G401 (cell line): ENCODE measurements at places on chromosomes 6 and 20.

DNA sequence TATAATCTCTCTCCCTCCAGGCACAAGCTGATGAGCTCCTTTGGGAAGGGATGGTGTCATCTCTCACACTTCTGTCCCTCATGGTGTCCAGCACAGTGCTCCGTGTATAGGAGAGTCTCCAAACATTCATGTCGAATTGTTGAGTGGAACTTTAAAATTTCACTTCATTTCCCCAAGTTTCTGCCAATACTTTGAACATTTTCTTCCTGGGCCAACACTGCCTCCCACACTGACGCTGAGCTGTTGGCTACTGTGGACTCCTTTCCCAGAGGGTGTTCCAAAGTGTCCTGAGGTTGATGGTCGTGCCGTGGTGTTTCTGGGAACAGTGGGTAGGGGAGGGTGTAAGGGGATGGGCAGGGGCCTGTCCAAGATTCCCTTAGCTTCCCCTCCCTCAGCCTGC is 122.7 kb downstream of the TIAM2 start:
- DNase-seq: no peak

DNA sequence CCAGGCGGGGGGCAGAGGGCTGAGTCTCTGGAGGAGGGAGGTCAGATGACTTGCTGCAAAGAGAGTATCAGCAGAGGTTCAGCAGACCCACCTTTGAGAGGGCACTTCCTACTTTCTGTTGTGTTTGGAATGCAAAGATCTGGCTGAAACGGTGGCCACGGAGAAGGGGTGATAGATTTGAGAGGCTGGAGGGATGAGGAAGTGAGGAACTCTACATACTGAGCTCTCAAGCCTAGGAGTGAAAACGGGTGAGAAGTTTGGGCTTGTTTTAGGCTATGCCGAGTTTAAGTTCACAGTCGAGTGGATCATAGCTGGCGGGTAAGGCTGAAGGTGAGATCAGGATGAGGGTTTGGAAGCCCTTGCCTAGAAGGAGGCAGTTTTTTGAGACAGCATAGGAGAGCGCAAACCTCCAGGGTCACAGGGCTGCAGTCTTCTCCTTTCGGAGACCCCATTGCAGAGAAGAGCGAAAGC is 477 bp upstream of the ITPA start:
- peak; percentile 38 for DNase-seq

DNA sequence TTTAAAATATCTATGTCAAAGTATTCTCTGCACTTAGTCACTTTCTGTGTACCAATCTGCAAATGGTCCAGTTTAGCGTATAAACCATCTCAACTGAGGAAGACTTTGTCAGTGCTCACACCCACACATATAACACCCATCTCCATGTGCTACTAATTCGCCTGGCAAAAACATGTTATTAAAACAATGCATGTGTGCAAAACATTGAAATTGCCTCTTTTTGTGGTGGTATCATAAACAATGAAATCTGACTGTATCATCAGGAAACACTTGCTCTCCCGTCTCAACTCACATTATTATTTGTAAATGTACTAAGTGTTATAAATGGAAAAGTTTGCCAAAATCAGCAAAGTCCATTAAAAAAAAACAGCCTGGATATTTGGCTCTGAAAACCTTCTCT is 105.9 kb upstream of the FOXC1 start:
- peak; percentile 4 for DNase-seq

DNA sequence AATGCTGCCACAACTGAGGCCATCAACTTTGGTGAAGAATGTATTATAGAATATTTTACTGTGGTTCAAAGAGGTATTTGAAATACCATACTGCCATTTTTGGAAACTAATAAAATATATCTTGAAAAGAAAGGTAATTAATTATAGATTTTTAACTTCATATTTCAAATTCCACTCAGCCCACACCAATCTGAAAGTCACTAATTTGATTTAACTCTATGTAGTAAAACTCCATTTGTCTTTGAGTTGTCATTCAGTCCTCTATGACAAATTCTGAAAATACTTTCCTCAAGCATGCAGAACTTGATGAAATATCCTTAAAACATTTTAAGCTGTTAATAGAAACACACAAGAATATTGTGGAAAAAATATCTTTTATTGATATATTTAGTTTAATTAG is 1196.7 kb upstream of the CITED2 start:
- no peak for DNase-seq

DNA sequence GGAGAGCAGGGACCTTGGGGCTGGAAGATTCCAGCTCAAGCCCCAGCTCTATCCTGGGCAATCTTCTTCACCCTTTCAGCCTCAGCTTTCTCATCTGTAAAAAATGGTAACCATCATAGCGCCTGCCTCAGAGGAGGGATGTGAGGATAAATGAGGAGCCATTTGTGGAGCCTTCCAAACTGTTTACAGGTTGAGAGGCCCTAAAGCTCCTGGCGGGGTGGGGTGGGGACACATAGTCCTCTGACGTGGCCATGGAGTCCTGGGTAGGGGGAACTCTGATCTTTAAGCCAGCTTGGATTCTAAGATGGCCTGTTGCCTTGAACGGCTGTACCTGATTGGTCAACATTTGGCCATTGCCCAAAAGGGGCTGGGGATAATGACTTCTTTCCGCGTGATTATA is 111.1 kb downstream of the TOX2 start:
- no peak for DNase-seq

DNA sequence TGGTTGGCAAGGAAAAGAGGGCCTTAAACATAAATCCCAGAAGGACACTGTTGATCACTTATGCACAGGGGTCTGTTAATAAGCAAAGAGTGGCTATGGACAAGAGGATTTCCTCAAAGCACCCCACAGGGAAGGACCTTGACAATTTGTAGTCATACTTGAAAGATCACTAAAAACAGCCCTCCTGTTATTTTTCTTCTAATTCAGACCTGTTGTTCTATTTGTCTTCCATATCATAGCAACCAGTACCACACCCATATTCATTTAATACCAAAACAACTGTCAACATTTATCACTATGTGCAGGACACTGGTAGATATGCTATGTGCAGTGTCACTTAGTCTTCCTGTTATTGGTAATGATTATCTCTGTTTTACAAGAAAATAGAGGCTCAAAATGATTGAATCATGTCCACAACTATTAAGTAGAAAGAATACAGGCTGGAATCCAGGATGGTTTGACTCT is 3.2 kb upstream of the DYNLRB1 start:
- no peak for DNase-seq

DNA sequence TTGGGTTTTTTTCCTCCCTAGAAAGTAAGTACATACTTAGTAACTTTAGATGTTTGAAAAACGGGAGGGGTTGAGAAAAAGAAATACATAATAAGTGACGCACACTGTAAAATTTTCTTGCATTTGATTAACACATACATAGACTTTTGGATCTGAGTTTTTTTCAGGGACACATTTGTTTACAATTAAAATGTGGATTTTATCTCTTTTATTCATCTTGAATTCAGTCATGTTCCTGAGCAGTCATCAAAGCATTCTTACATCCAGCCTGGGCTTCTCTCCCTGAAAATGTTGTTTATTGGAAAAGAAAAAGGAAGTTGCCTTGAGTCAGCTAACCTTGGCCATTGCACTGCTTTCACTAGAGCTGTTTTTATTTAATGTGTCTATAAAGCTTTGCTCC is 8.7 kb upstream of the RPP40 start:
- no peak for DNase-seq

DNA sequence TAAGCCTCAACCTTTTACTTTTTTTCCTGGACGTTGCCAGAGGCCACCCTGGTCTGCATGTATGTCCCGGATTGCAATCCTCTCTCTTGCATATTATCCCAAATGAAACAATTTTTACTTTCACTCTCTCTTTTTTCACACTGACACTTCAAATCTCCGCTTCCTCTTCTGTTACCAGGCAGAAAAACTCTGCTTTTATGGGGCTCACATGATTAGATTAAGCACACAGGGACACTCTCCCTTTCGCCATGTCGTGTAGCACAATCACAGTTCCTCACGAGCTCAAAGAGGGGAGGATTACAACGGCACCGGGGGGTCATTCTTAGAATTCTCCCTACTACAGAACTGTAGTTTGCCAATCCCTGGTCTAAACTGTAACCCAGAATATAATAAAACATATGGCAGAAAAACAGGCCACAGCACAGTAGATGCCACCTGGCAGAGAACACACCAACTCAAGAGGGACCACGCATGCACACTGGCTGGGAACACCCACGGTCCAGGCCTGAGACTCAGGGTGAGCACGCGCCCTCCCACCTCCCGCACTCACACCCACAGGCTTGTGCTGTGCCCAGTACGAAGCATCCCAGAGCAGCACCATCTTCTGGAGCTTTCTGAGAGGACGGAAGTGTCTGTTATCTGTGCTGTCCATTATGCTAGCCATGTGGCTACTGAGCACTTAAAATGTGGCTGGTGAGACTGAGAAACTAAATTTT is 288.7 kb downstream of the KIF16B start:
- no peak for DNase-seq

DNA sequence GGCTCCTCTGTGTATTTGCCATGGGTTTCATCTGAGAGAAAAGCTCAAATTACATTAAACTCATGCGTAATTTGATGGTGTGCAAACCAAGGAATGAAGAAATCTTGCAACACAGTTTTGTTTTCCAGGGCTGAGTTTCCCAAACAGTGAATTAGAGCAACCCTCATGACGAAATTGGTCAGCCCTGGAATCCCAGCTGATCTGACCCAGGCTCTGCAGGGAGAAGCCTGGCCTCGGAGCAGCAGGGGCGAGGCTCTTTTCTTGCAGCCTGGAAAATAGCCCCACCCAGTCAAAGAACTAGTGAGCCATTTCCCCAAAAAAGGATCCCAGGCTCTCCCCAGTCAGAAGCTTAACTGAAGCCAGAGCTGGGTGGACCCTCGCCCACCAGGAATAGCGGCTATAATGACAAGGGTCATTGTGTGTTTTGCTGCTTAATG is 107.3 kb upstream of the SNX9 start:
- no peak for DNase-seq

- peak; percentile 82 for DNase-seq
Measured at GRCh38 chr6:134347885-134348805, 30.2 kb upstream of the SGK1 start.

- no peak for DNase-seq
Measured at GRCh38 chr6:139990026-139990686, 615.7 kb upstream of the CITED2 start.

- DNase-seq: no peak
Measured at GRCh38 chr20:37526238-37526838, 1.3 kb downstream of the BLCAP start.

DNA sequence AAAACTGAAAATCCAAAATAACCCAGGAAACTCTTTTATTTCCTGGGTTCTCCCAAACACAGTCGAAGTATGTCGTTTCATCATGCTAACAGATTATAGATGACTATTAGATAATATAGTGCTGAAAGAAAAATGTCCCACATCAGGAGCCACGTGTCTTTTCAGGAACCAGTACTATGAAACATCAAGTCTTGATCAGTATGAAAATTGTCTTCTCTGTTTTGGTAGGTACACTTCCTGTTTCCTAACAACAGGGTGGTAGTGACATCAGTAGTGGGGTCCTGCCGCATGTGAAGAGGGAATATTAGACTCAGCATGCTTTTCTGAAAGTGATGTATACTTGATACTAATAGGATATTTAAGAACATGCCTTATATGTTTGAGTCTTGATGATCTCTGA is 136.7 kb downstream of the HIVEP1 start:
- no peak for DNase-seq

GRCh38 chr6:63245909-63246308 is 34.6 kb downstream of the FKBP1C start:
- DNase-seq: no peak

DNA sequence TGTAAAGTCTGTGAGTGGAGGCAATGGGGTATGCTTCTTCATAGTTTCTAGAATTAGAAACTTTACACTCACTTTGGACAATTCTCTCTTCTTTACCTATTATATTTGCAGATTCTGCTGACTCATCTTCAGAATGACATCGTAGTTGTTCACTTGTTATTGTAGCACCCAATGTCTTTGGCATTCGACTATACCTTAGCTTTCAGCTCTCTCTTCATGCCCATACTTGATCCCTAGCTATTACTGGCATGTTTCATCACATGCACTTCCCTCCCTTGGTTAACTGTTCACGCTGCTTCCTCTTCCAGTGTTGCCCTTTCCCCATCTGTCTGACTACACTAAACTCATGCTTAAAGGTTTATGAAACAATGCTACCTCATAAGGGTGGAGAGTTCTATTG is 298.1 kb upstream of the TCF21 start:
- no peak for DNase-seq

- DNase-seq: no peak
Measured at GRCh38 chr6:30787954-30788353, 43.6 kb upstream of the IER3 start.

DNA sequence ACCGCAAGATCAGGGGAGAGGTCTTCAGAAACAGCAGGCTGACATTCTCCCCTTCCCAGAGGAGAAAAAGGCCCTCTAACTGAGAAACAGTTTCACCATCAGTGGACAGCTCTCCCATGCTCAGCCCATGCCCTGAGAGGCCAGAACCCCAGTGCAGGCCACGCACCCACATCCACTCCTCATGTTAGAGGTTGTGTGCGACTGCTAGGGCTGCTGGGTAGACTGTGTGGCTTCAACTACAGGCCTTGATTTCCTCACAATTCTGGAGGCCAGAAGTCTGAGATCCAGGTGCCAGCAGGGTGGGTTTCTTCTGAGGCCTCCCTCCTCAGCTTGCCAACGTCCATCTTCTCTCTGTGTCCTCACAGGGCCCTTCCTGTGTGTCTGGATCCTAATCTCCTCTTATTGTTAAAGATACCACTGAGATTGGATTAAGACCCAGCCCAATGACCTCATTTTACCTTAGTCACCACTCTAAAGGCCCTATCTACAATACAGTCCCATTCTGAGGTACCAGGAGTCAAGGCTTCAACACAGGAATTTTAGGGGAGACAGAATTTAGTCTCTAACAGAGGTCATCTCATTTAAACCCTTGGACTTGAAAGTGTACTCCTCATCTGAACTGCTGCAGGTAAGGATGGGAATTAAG is 67.7 kb upstream of the CD93 start:
- DNase-seq: no peak

DNA sequence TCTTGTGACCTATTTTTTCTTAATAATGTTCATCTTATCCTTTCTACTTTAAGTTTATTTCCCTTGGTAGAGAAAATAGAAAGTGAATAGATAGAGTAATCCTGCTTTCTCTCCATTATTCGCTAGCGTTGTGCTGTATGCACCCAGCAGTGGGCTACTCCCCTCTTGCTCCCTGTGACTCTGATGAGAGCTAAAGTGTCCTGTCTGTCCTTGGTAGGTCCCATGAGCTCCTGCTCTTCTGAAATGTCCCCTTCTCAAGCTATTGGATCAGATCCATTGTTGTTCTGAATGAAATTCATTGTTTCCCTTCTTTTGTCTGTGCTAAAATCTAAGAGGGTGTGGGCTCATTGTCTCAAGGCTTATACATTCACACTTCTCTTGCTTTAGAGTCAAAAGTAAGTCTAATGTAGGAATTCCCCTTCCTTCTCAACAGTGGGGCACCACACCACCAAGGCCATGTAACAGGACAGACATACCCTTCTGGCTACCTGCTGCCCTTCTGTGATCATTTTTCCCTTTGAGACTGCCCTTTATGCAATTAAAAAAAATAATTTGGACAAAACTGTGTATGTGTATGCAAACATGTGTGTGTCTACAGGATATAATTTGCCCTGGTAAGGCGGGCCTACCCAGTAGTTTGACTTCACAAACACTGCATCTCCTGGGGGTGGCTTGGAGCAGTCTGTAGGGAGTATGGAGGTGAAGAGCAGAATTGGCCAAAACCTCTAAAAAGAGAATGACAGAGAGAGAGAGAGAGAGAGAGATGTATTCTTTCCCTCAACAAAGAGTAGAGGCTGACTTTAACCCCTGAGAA is 167.0 kb upstream of the MYLIP start:
- no peak for DNase-seq
